Stimulated activated CD4-positive, alpha-beta T cell treated with anti-CD3 and anti-CD28 coated beads, TNF-alpha, amount 100 ng/mL, for 1 hour (primary cell): ENCODE measurements at places on chromosomes 3 and 15.
A peak's percentile ranks its signal among the peaks of the same experiment; 100 is the strongest.

- no peak for DNase-seq
Observed at GRCh38 chr3:194049394-194049793, 86.6 kb upstream of the HES1 start.

DNA sequence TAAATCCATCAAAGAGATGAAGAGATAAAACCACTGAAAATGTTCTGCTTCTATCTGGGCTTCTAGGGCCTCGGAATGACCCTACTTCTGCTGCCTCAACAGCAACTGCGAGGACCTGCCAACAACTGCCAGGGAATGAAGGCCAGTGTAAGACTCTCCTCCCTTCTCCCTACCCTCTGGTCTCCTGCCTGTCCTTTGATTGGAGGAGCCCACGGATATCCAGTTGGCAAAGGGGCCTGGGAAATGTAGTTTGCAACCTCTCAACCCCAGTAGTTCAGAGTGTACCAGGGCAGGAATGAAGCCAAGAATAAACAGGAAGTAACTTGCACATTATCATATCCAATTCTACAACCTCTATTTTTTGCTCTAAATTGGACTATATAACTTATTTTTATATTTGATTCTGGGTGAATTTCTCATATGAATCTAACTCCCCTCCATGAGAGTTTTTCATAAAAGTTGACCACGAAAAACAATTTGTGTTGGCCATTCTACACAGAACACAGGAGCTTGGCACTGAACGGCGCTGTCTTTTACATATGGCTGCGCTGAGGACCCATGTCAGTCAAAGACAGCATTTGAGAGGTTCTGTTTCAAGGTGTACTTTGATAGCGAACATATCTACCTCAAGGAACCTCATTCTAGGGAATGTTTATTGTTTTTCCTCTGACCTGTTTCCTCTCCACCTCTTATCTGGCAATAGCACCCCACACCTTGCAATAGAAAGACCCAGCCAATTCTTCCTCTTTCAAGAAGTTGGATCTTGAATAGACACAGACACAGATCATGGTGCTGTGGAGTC is 91.1 kb upstream of the RNF7 start:
- no peak for DNase-seq

DNA sequence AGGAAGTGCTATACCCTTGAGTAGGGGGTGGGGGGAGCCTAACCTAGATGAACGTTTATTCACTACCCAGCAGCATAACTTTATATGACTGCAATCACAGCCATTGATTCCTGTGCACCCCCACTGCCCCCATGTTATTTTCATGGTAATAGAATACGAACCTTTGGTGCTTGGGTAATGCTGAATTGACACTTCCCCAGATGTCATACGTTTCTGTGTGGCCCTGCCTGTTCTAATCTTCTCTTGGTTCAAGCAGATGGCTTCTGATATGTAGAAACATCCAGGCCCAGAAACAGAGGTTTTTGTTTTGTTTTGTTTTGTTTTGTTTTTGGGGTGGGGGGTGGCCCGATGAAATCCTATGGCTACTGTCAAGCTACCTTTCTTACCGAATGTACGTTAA is 237.9 kb upstream of the TOPAZ1 start:
- DNase-seq, result no peak

- DNase-seq, result no peak
Observed at GRCh38 chr3:4722103-4722502, 229.0 kb downstream of the ITPR1 start.

DNA sequence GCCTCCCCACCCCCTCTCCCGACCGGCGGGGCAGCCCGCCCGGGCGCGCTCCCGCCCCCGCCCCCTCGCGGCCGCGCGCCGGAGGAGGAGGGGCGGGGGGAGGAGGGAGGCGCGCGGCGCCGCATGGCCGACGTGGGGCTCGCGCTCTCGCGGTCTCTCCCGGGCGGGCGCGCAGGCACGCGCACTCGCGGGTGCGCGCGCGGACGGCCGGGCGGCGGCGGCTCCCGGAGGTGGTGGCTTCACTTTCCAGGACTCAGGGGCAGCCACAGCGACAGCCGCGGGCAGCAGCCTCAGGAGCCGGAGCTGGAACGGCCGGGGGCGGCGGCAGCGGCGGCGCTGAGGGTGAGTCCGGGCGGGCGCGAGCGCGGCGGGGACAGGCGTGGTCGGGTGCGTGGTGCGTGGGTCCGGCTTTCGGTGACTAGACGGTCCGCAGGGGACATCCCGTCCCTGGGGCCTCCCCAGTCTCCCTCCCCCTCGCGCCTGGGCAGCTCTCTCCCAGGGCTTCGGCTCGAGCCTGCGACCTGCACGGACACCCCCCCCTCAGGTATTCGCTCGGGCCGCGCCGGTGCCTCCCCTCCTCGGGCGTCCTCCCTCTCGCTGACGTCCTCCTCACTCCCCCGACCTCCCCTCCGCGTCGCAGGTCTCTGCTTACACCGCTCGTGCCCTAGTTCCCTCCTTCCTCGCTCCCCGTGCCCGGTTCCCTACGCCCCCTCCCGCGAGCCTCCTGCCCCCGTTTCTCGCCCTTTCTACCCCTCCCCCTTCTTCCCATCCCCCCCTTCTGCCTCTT is at the start of gene UBE2E2:
UBE2E2 (plus strand) TSS at position 407 of the 787 bp plus-strand sequence.
- no peak for DNase-seq

- DNase-seq, result no peak
Observed at GRCh38 chr15:44812029-44812517, 75.7 kb downstream of the TRIM69 start.

GRCh38 chr3:71684757-71685386 is 40.3 kb downstream of the EIF4E3 start:
- DNase-seq, result no peak

- no peak for DNase-seq
Observed at GRCh38 chr3:8540456-8540855, 38.8 kb downstream of the LMCD1 start.

- DNase-seq, result peak; percentile 54
Observed at GRCh38 chr3:189324538-189325138, 152.9 kb downstream of the TPRG1 start.

DNA sequence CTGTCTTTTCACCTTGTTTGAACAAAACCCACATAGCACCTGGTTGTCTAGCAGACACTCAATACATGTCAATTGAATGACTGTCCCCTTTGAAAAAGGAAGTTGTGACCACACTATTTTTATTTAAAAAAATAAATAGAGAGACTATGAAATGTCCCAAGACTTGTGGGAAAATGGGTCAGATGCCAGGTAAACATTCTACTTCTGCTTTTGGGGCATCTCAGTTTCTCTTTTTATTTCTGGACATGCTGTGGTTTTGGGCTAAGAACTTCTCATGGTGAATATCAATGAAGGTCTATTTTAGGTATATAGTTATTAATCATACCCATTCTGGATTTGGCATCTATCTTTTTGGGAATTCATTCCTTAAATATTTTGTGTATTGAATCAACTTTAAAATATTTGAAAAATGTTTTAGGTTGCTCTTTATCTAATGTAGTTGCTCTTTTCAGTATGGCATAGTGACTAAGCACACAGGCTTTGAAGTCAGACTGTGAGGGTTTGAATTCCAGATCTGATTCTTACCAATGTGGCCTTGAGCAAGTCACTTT is 4.4 kb downstream of the TMEM45A start:
- DNase-seq, result no peak

GRCh38 chr15:74854453-74855022 is 11.6 kb upstream of the ULK3 start:
- DNase-seq, result no peak
